ENCODE measurements at places on chromosomes 5 and 9. TPM values are rescaled to one million over a fixed set of nuclear protein-coding genes. Genes with fewer than 3 reads are reported as not detected.

DNA sequence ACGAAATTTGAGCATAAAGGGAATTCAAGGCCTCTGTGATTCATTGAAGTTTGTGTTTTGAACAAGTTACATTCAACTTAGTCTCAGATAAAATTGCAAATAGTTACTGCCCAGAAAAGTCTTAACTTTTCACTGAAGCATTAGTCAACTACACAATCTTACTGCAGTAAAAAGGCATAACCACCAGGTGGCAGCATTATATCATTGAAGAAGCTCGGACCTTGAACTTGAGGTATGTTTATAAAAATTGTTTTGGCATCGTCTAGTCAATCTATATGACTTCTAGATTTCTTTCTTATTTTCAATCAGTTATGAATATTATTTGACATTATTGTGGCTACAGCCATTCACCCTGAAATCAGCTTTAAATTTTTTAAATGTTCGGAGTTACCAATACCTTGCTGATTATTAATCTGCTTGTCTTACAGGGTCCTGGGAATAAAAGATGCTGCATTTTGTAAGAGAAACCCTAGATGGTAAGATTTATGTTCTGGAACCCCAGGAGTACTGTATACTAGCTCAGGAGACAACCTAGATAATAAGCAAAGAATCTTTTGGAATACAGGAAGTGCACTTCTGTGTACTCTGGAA is 83.9 kb upstream of the GRAMD2B start:
- H3K27ac ChIP-seq: no peak overlapping the region
- DNase-seq: peak; percentile 57
- H3K4me1 ChIP-seq: no peaks in the 10 kb centered on the region
- no peaks in the 10 kb centered on the region for H3K36me3 ChIP-seq

GRCh38 chr9:7967851-7968250 is 168.3 kb upstream of the DMAC1 start:
- H3K4me1 ChIP-seq: no peaks in the 10 kb centered on the region
- no peaks in the 10 kb centered on the region for H3K27me3 ChIP-seq
- no peaks in the 10 kb centered on the region for H3K36me3 ChIP-seq
- DNase-seq: no peak
- H3K27ac ChIP-seq: no peak overlapping the region
- H3K4me3 ChIP-seq: no peak overlapping the region

DNA sequence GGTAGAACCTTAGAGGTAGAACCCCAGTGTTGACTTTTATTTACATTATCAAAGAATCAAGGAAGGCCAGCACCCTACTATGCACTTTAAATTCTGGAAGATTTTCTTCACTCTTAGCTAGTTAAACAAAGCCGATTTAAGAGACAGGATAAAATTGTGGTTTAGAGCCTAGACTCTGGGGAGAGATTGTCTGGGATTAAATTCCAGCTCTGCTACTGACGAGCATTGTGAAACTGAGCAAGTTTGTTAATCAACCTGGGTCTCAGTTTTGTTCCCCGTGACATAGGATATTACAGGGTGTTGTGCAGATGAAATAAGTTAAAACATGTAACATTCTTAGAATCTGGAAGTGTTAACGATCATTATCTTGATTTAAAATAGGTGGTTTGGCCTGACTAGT is 83.5 kb downstream of the FEM1C start:
- no peak for DNase-seq
- peaks cover 18% of the 10 kb centered on the region for H3K4me1 ChIP-seq
- H3K27ac ChIP-seq: peak overlapping the region; percentile 10
- H3K36me3 ChIP-seq: no peaks in the 10 kb centered on the region
- H3K4me3 ChIP-seq: no peak overlapping the region

- H3K4me3 ChIP-seq: no peak overlapping the region
- H3K27me3 ChIP-seq: no peaks in the 10 kb centered on the region
- no peak for DNase-seq
- H3K4me1 ChIP-seq: no peaks in the 10 kb centered on the region
- no peaks in the 10 kb centered on the region for H3K36me3 ChIP-seq
Measured at GRCh38 chr5:144114571-144114970, 55.9 kb downstream of the YIPF5 start.

GRCh38 chr9:91312717-91313325 is 48.9 kb downstream of the AUH start:
- H3K36me3 ChIP-seq: no peaks in the 10 kb centered on the region
- no peak overlapping the region for H3K4me3 ChIP-seq
- H3K4me1 ChIP-seq: no peaks in the 10 kb centered on the region
- H3K27ac ChIP-seq: no peak overlapping the region

- no peak overlapping the region for H3K27ac ChIP-seq
- H3K36me3 ChIP-seq: peaks cover 35% of the 10 kb centered on the region
Measured at GRCh38 chr9:81578606-81579005, 110.7 kb downstream of the TLE1 start.

GRCh38 chr9:13445103-13445500 is 165.6 kb upstream of the MPDZ start:
- peaks cover under 1% of the 10 kb centered on the region for H3K4me1 ChIP-seq
- peak overlapping the region; percentile 3 for H3K27ac ChIP-seq

DNA sequence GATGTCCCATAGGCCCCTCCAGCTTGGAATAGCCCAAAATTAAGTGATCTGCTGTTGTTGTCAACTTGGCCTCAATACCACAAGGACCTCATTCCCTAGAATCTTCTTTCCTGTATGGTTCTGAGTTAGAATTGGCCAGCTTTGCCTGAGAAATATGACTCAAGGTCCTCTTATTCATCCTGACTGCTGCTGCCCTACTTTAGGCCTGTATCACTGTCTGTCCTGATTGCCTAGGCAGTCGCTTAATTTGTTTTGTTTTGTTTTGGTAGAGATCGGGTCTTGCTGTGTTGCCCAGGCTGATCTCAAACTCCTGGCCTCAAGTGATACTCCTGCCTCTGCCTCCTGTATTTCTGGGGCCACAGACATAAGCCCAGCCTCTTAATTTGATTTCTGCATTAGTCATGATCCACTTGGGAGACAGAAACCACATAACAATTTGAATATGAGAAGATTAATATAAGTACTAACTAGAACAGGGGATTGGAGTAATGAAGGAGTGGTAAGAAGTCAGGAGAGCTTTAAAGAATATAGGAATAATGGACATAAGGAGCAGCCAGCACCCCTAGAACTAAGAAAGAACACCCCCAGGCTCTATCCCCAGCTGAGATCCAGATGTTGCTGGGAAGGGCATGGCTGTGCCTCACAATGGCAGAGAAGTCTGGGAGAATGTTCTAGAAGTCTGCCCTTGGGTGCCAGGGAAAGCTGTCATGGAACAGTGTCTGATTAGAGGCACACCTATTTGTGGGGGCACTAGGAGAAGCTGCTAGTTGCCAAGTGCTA is 4.6 kb downstream of the TEX53 start:
- H3K4me3 ChIP-seq: no peak overlapping the region
- no peaks in the 10 kb centered on the region for H3K36me3 ChIP-seq
- no peak for DNase-seq

DNA sequence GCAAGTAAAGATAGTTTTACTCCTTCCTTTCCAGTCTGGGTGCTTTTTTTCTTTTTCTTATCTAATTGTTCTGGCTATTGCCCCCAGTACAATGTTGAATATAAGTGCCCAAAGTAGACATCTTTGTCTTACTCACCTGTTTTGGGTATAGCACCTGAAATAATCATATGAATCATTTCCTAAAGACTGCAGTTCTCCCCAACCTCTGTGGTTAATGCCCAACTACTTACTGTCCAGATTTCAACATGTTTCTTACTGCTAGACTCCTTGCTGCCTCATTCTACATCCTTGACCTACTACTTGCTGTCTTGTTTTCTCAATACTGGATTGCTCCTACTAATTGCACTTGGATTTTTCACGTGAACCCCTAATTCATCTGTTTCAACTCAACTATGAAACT is 8.8 kb upstream of the HSDL2 start:
- no peaks in the 10 kb centered on the region for H3K27me3 ChIP-seq
- no peak for DNase-seq
- H3K4me3 ChIP-seq: no peak overlapping the region
- H3K4me1 ChIP-seq: no peaks in the 10 kb centered on the region
- no peak overlapping the region for H3K27ac ChIP-seq
- no peaks in the 10 kb centered on the region for H3K36me3 ChIP-seq

- H3K4me1 ChIP-seq: peaks cover 8% of the 10 kb centered on the region
- no peak overlapping the region for H3K4me3 ChIP-seq
- DNase-seq: peak; percentile 45
- no peaks in the 10 kb centered on the region for H3K36me3 ChIP-seq
- no peaks in the 10 kb centered on the region for H3K27me3 ChIP-seq
Measured at GRCh38 chr5:66209350-66209749, 65.2 kb downstream of the SREK1 start.

DNA sequence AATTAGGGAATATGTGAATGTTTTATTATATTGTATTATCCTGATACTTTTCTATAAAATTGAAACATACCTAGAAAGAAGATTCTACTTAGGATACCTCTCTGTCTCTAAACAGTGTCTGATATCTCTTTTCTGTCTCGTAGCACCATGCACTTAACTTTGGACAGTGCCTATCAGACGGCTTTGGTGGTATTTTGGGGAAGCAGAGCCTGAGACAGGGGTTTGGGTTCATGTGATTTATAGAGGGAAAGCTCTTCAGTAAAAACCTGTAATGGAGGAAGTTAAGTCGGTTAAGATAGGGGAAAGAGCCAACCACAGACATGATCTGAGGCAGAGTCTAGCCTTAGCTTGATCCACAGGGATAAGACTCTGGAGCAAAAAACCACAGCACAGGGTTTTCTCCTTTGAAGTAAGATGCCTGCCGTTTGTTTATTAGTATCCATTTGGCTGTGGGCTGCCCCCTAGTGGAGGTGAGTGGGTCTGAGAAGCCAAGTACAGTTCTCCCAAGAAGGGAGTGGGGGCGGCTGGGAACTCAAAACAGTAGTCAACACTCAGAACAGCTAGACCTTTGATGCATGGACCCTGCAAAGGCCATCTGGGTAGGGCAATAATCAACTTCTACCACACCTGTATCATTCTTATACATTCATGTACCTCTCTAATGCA is 141.2 kb upstream of the ASTN2 start:
- DNase-seq: peak; percentile 73
- H3K36me3 ChIP-seq: no peaks in the 10 kb centered on the region
- H3K27ac ChIP-seq: no peak overlapping the region
- peaks cover 9% of the 10 kb centered on the region for H3K4me1 ChIP-seq
- H3K4me3 ChIP-seq: no peak overlapping the region
- no peaks in the 10 kb centered on the region for H3K27me3 ChIP-seq

DNA sequence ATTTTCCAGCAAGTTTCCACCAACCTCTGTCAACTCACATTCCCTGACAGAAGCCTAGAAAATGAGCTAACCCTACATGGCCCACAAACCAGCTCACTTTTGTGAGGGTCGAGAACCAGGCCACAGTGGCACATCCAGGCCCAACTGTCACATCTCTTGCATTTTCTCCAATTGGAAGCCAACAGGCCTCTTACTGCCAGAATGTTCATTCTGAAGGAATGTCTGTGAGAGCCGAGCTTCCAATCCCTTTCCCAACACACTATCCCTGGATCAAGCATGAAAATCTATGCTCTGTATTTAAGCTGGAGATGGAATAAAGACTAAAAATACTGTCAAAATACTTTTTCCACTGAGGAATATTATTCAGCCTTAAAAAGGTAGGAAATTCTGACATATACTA is 20.0 kb downstream of the MARCHF3 start:
- H3K4me3 ChIP-seq: no peak overlapping the region
- no peak for DNase-seq
- no peaks in the 10 kb centered on the region for H3K36me3 ChIP-seq
- H3K4me1 ChIP-seq: peaks cover 26% of the 10 kb centered on the region

- no peaks in the 10 kb centered on the region for H3K36me3 ChIP-seq
- no peak for DNase-seq
- peaks cover 35% of the 10 kb centered on the region for H3K4me1 ChIP-seq
- H3K27me3 ChIP-seq: no peaks in the 10 kb centered on the region
- no peak overlapping the region for H3K27ac ChIP-seq
- no peak overlapping the region for H3K4me3 ChIP-seq
Measured at GRCh38 chr9:126514037-126514821, 99.5 kb upstream of the LMX1B start.

DNA sequence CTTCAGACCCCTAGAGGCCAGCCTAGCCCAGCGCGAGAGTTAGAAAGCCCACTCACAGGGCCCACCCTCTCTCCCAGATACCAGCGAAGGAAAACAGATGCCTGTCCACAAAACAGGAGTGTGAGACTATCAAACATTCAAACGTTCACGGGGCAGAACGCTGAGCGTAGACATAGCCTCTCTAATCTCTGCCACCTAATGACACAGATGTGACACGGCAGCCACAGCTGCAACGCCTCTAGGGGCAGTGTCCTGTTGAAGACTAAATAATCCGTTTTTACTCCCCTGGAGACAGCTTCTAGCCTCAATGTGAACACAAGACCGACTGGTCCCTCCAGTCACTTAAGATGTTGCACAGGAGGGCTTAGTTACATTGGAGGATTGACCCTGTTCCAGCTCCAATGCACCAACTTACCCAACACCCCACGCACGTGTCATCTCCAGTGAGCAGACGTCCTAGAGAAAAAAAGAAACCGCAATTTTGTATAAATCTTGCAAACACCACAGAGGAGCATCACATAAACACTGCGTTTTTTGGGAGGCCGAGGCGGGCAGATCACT is 14.3 kb downstream of the DIPK1B start:
- no peak for DNase-seq
- H3K36me3 ChIP-seq: peaks cover 42% of the 10 kb centered on the region
- H3K4me1 ChIP-seq: peaks cover 5% of the 10 kb centered on the region
- H3K4me3 ChIP-seq: peak overlapping the region; percentile 86

- no peak overlapping the region for H3K27ac ChIP-seq
- no peak for DNase-seq
- H3K27me3 ChIP-seq: no peaks in the 10 kb centered on the region
- no peak overlapping the region for H3K4me3 ChIP-seq
- no peaks in the 10 kb centered on the region for H3K36me3 ChIP-seq
Measured at GRCh38 chr9:71250581-71250980, 129.2 kb upstream of the TRPM3 start.

DNA sequence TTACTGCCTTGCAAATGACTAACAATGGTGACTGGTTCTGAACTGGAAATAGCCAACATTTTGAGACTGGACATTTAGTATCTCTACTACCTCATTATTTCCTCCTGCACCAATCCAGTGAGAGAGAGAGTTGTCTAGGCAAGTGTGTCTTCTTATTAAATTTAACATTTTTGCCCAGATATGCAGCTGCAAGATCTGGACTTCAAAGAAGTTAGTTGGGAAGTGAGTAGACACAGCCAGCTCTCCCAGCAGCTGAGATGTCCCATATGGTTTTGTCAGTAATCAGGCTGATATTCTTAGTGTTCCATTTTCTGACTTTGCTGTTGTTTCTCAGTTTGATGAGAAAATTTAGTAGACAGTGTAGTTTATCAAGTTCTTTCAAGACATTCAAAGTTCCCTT is 1778.8 kb upstream of the CDH6 start:
- H3K27me3 ChIP-seq: no peaks in the 10 kb centered on the region
- no peak overlapping the region for H3K27ac ChIP-seq
- no peaks in the 10 kb centered on the region for H3K4me1 ChIP-seq
- no peak overlapping the region for H3K4me3 ChIP-seq

Gene TNIP1
- total RNA-seq: 57.4 TPM

Gene PRELID2
- total RNA-seq: not detected

Gene CCL27
- 0.76 TPM for total RNA-seq

Gene SLC34A3
- not detected for total RNA-seq

Gene GRXCR2
- total RNA-seq: not detected

Gene ARL14EPL
- 0.66 TPM for total RNA-seq

Gene SREK1IP1
- total RNA-seq: 10.9 TPM

Gene SPATA31A3
- total RNA-seq: not detected

Gene FBLL1
- total RNA-seq: not detected

Gene GAS1
- total RNA-seq: 336 TPM

Gene ZNF366
- total RNA-seq: 0.25 TPM

Gene LCN2
- not detected for total RNA-seq

Gene LCP2
- not detected for total RNA-seq

Data from SJCRH30 (cell line).